ENCODE measurements at places on chromosomes 5 and 9. TPM values are rescaled to one million over a fixed set of nuclear protein-coding genes. Genes with fewer than 3 reads are reported as not detected.

- no peak for DNase-seq
Measured at GRCh38 chr9:122446819-122447484, 30.8 kb downstream of the OR1J1 start.

PPP2R2B gene
- not detected for polyA plus RNA-seq

SPATA31C1 gene
- not detected for polyA plus RNA-seq

DNA sequence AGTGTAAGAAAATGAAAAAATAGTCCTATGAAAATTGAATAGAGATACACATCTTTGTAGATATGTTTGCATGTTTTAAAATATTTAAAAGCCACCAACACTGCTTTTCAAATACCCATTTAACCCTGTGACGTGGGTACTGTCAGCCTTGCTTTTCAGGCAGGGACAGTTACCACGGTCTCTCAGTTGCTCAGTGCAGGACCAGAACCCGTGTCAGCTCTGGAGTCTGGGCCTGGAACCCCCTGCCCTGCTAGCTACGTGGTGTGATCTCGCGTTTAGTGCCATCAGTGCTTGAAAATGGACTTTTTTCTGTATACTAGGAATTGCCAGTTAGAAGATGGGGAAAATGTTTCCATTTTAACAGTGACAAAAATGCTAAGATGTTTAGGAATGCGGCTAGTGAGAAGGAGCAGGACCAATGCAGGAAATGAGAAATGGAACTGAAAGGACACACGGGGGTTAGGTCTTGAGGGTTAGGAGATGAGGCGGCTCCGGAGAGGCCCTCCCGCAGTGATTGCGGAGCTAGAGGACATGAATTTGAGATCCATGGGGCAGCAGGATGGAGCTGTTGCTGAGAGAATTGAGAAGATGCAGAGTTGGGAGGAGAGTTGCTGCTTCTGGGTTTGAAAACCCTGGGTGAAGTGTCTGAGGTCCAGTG lies 13.7 kb downstream of the RNU6ATAC start:
- DNase-seq, result no peak

DNA sequence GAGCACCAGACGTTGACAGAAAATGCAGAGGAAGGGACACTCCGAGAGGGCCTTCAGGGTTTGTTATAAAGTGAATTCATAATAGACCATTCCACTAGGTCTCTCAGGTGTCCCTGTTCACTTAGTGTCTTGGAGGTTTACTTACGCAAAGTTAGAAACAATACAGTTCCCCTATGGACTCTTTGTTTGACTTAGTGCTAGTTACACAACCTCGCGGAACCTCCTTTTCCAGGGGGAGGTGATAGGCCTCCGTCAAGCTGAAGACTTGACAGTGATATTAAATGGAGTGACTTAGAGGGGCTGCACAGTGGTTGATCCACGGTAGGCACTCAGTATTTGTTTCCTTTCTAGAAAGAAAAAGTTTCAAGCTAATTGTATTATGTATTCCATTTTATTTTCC lies 1.3 kb downstream of the CCT5 start:
- peak; percentile 14 for DNase-seq

GRCh38 chr9:23801523-23801922 lies 24.5 kb downstream of the ELAVL2 start:
- DNase-seq, result no peak

ACTBL2 gene
- not detected for polyA plus RNA-seq

SNCAIP gene
- polyA plus RNA-seq, result not detected

SV2C gene
- 0.01 TPM for polyA plus RNA-seq

MEGF9 gene
- polyA plus RNA-seq, result 92.8 TPM

AHRR gene
- polyA plus RNA-seq, result 0.15 TPM

GRCh38 chr9:136117916-136118319 lies 757 bp downstream of the TMEM250 start:
- no peak for DNase-seq

DNA sequence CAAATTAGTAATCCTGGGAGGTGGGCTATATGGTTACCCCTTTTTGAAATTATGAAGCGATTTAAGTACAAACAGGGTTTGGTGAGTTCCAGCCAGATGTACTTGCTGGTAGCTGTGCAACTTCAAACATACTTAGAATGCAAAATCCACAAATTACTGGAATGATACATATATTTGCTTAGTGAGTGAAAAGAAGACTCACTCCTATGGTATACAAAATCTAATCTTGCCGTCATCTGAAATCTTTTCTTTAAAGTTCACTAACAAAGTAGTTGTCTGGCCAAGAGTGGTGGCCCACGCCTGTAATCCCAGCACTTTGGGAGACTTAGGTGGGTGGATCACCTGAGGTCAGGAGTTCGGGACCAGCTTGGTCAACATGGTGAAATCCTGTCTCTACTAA lies 64.9 kb upstream of the TJP2 start:
- no peak for DNase-seq

GRCh38 chr9:86355814-86356213 lies 1.6 kb upstream of the TUT7 start:
- no peak for DNase-seq

PCDHGA11 gene
- polyA plus RNA-seq, result not detected

- DNase-seq, result no peak
Measured at GRCh38 chr5:95993266-95993665, 31.6 kb upstream of the ELL2 start.

DNA sequence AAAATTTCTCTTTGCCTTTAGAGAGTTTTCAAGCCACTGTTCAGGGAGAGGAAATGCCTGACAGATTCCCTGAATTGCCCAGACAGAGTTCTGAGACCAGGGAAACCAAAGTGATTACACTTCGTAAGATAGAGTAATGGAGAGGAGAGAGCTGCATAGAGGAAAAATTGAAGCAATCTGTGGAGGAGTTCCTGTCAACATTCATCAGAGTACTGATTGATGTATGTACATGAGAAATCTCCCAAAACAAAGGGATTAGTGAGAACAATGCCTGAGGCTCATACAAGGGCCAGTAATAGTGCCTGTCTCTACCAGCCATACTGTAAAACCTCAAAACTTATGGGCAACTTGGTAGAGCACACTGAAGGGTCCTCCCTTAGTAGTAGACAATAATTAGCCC lies 79.0 kb upstream of the TRIM32 start:
- no peak for DNase-seq

- no peak for DNase-seq
Measured at GRCh38 chr5:125198270-125198974, 452.0 kb upstream of the ZNF608 start.

DNA sequence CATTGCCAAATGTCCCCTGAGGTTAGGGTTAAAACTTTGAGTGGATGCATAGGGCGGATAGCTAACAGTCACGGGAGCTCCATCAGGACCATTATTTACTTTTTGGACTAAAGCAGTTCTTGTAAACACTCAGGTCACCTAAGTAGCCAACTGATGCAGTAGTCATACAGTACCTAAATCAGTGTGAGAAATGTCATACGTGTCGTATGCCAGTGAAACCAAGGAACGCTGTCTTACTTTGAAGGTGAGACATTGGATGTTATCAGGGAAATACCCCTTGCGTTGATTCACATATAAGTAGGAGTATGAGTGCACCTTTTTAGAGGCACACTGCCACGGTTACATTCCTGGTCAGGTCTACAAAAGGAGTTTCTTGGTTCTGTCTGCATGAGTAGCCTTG lies 101.9 kb downstream of the LNPEP start:
- no peak for DNase-seq

NIM1K gene
- 0.13 TPM for polyA plus RNA-seq

KIF12 gene
- polyA plus RNA-seq, result not detected

DNA sequence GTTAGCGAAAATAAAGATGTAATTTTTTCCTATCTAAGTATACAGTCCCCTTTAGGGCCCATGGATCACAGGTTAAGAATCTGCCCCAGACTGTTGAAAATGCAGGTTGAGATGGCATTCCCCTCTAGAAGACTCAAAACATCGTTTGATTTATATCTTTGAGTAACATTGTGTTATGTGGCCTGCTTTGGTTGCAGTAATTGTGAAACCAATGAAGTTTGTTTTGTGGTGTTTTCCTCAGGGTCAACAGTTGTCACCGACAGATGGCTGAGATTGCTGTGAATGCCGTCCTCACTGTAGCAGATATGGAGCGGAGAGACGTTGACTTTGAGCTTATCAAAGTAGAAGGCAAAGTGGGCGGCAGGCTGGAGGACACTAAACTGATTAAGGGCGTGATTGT lies 7.8 kb downstream of the CCT5 start:
- no peak for DNase-seq

GRCh38 chr5:141608557-141608956 lies 10.2 kb downstream of the DIAPH1 start:
- no peak for DNase-seq

CEP72 gene
- 1.3 TPM for polyA plus RNA-seq

- DNase-seq, result no peak
Measured at GRCh38 chr5:72507907-72508238, 663 bp upstream of the ZNF366 start.

PDE6A gene
- polyA plus RNA-seq, result not detected

DNA sequence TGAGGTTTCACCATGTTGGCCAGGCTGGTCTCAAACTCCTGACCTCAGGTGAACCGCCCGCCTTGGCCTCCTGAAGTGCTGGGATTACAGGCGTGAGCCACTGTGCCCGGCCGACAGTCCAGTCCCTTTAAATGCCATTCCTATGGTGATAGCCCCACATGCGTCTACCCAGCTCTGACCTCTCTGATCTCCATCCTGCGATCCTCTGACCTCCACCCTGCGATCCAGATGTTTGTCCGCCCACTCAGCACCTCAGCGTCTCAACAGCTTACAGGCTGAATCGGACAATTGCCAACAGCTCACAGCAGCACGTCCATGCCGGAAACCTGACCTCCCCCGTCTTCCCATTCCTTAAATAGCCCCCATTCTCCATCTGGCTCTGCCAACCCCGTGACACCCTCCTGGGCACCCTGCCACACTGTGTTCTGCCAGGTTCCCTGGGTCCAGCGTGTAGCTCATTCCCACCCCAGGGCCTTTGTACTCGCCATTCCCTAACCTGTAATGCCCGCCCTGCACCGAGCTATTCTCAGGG lies 44.0 kb upstream of the RNU6ATAC start:
- no peak for DNase-seq

DNA sequence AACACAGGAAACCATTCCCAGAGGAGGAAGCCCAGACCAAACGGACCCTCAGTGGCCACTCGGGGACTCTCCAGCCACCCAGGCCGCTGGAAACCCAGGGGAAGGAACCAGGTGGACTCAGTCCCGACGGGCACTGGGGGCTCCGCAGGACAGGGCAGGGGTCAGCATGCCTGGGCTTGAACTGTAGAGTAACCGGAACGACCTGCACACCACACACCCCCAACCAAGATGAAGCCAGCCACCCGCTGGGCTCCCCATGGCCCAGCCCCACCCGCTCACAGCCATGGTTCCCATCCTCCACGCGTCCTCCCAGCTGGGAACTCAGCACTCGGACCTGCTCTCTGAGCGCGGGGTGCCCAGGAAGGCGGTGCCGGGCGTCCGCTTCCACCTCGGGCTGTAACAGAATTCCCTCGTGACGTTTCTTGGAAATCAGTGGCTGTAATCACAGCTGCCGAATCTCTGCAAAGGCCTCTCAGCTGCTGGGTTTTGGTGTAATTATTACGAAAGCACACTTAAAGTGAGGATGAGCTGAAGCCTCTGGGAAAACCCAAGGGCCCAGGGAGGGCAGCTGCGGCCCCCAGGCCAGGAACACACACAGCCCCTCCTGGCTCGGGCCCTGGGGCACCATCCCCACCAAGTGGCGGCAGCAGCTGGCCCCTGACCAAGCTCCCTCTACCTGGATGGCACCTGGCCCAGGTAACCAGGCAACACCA lies 13.8 kb downstream of the NACC2 start:
- no peak for DNase-seq
